Tibial artery (tissue), 4 donors: ENCODE measurements at places on chromosomes 4 and X.

- no peaks in the 10 kb centered on the region for H3K36me3 ChIP-seq
- H3K4me1 ChIP-seq = peaks cover 10% of the 10 kb centered on the region
- DNase-seq = no peak
- H3K27ac ChIP-seq = no peak overlapping the region
- H3K27me3 ChIP-seq = no peaks in the 10 kb centered on the region
Measured at GRCh38 chr4:173264684-173265185, 69.4 kb downstream of the HMGB2 start.

GRCh38 chrX:143601809-143602208 lies 34.1 kb downstream of the SLITRK4 start:
- DNase-seq = no peak
- no peaks in the 10 kb centered on the region for H3K36me3 ChIP-seq
- H3K4me3 ChIP-seq = no peak overlapping the region
- no peaks in the 10 kb centered on the region for H3K4me1 ChIP-seq
- H3K27ac ChIP-seq = no peak overlapping the region
- H3K27me3 ChIP-seq = no peaks in the 10 kb centered on the region

DNA sequence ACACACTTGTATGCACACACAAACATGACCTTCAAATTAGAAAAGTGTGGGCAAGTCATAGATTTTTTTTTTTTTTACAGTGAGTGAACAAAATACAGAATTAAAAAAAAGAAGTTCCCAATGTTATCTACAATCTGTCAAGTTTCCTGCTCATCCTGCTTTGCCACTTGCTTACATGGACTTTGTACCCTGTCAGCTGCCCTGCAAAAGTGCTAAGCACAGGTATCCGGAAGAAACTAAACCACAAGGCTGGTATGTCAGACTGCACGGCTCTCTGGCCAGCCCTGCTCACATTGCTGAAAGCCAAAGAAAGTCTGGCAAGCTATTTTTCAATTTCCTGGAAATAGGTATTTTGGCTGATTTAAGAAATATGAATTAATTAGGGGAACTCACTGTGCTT lies 38.9 kb upstream of the BCLAF3 start:
- H3K4me3 ChIP-seq = no peak overlapping the region
- no peak overlapping the region for H3K27ac ChIP-seq
- H3K36me3 ChIP-seq = no peaks in the 10 kb centered on the region
- no peak for DNase-seq

DNA sequence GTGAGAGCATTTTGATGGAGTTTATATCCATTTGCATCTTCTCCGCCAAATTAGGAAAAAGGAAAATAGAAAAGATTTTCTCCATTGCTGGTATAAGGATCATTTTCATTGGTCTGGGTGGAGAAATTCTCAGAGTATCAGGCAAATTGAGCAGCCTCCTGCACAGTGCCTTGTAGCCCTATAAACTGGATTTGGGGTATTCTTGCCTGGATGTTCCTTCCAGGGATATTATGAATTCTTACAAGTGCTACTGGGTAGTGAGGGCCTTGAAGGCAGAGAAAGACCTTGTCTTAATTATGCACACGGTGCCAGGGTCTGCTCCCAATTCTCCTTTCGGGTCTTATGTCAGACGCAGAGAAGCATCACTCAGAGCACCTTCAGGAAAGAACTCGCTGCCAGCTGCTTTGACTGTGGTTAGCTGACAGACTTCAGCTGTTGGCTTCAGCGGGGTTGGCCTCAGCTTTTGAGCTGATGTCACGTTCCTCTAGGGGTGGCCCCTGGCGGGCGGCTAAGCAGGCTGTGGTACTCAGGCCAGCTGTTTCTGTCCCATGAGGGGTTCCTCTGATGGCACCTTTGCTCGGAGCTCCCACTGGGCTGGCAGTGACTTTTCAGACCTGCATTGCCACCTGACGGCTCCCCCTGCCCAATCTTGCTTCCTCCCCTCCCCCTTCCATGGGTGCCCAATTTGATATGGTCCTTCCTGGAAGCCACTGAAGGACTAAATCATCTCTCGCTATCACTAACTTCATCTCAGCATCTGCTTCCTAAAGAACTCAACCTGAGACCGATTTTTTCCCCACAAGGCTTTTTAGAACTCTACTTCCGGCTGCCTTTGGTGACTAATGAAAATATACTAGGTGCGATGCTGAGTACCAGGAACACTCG lies 519.5 kb downstream of the BCOR start:
- DNase-seq = peak; percentile 20
- no peak overlapping the region for H3K4me3 ChIP-seq
- H3K36me3 ChIP-seq = no peaks in the 10 kb centered on the region
- peaks cover 4% of the 10 kb centered on the region for H3K4me1 ChIP-seq
- no peak overlapping the region for H3K27ac ChIP-seq

DNA sequence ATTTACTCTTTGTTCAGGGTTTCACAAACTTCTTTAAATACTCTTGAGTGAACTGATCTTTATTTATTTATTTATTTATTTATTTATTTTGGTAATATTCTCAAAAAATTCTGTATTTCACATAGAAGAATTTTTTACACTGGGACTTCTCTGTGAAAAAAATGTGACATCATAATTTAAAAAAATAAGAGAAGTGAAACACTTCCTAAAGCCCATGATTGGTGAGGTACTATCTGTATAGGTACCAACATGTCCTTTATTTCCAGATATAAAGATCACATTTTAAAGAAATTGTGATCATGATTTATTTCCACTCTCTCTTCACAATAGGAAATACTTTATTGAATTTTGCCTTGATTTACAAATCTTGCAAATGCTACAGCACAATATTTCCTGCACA lies 497.1 kb downstream of the FAT4 start:
- no peak overlapping the region for H3K27ac ChIP-seq
- H3K4me3 ChIP-seq = no peak overlapping the region
- no peaks in the 10 kb centered on the region for H3K36me3 ChIP-seq
- H3K4me1 ChIP-seq = no peaks in the 10 kb centered on the region

GRCh38 chr4:184727430-184727829 lies 6.5 kb downstream of the CENPU start:
- no peak overlapping the region for H3K4me3 ChIP-seq
- H3K27me3 ChIP-seq = no peaks in the 10 kb centered on the region
- H3K27ac ChIP-seq = no peak overlapping the region
- no peak for DNase-seq
- H3K36me3 ChIP-seq = no peaks in the 10 kb centered on the region
- H3K4me1 ChIP-seq = no peaks in the 10 kb centered on the region

DNA sequence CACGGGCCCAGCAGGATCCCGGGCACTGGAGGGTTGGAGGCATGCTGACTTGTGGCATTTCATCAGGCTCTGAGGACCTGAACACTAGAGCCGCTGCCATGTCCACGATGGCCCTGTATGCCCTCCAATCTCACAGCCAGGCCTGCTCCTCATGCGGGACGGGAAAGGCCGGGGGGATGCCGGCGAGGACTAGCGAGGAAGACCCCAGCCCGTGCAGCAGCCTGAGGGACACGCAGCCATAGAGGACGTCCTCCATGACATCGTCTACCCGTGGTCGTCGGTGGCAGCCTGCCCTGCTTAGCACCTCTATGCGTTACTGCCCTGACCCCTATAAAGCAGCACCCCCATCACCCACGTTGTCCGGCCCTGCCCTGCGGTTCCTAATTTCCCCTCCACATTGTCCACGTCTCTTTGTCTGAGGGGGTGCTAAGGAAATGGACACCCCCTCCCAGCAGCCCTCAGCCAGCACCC lies 32.6 kb downstream of the HMX1 start:
- no peak overlapping the region for H3K4me3 ChIP-seq
- no peaks in the 10 kb centered on the region for H3K36me3 ChIP-seq
- no peak overlapping the region for H3K27ac ChIP-seq
- H3K27me3 ChIP-seq = no peaks in the 10 kb centered on the region
- H3K4me1 ChIP-seq = no peaks in the 10 kb centered on the region

- peak overlapping the region; percentile 8 for H3K4me3 ChIP-seq
- H3K4me1 ChIP-seq = no peaks in the 10 kb centered on the region
- no peak overlapping the region for H3K27ac ChIP-seq
- no peak for DNase-seq
Measured at GRCh38 chr4:31995943-31996901, 1276.1 kb downstream of the PCDH7 start.
